ENCODE measurements at places on chromosomes 2 and 18.

- DNase-seq: no peak
Measured at GRCh38 chr2:201709747-201710146, 11.3 kb upstream of the MPP4 start.

DNA sequence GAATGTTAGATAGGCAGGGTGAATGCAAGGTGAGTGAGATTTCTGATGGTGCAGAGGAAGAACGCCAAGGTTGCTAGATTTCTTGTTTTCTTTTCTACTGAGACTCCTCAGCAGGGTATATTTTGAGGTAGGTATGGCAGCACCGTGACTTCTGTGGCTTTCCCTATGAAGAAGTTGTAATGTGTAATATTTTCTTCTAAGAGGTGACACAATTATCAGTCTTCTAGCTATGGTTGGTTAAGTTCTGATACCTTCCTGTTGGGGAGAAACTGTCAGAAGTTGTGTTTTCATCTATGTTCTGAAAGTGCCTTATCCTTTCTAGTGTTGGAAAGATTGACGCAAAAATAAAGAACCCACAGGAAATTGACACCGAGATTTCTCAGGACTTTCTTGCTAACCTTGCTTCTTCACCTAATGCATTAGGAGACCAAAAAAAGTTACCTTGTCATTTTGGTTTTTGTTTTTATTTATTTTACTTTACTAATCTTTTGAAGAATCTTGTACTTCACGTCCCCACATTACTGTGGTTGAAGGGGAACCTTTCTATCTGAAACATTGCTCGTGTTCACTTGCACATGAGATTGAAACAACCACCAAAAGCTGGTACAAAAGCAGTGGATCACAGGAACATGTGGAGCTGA is 11.9 kb downstream of the IL18R1 start:
- no peak for DNase-seq

DNA sequence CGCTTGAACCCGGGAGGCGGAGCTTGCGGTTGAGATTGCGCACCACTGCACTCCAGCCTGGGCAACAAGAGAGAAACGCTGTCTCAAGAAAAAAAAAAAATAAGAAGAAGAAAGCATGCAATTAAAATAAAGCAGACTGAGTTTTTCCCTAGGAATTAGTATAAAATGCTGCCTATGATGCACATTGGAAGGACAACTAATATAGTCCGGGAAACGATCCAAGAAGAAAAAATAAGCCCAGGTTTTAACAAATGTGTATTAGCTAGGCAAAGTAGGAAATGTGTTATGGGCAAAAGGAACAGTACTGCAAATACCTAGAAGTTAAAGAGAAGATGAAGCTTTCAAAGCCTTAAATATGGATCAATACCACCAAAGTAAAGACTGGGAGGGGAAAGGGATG is 64.0 kb downstream of the SPIRE1 start:
- peak; percentile 62 for DNase-seq

- DNase-seq: no peak
Measured at GRCh38 chr18:28015671-28016070, 161.3 kb downstream of the CDH2 start.

DNA sequence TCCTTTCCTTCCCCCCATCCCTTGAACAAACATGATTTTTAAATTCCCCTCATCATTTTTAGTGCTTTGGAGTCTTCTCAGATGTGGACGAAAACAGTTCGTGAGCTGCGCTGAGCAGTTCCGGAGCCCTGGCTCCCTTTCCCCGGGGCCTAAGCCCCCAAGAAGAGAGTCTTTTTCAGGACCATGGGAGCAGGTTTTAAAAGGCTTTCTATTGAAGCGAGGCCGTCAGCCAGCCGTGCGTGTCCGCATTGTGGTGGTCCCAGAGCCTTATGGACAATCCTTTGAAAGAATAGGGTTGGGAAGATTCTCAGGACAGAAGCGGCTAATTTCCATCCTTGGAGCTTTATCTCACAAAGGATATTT is 290.7 kb downstream of the SOX11 start:
- no peak for DNase-seq

GRCh38 chr2:215364157-215365155 is 52.6 kb downstream of the ATIC start:
- DNase-seq: peak; percentile 31

DNA sequence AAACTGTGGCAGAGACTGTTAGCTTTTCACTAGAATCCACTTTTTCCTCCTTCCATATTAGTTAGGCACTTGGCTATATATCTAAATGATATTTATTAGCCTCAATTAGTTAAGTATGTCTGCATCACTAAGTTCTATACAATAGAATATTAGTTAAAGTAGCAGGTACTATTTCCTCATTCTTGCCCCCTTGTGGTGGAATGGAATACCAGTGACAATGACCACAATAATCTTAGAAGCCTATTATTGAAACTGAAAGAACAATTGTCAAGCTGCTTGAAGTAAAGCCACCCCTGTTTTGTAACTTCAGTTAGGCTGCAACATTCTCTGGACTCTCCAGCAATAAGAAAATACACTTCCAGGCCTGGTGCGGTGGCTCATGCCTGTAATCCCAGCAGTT is 476.3 kb upstream of the VWC2L start:
- peak; percentile 11 for DNase-seq

DNA sequence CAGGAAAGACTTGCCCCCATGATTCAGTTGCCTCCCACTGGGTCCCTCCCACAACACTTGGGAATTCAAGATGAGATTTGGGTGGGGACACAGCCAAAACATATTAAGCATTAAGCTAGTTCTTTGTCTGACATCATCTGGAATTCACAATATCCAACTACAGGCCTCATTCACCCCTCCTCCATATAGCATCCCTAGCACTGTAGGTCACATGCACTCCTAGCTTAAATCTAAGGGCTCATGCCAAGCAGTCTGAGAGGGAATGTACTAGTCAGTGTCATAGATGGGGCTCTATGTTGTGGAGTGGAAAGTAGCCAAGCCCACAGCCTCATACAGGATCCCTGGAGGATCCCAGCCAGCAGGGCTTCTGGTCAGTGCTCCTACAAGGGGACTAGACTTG is 92.1 kb downstream of the IRS1 start:
- DNase-seq: no peak

GRCh38 chr2:45018023-45018422 is 8.8 kb upstream of the SIX2 start:
- DNase-seq: no peak

DNA sequence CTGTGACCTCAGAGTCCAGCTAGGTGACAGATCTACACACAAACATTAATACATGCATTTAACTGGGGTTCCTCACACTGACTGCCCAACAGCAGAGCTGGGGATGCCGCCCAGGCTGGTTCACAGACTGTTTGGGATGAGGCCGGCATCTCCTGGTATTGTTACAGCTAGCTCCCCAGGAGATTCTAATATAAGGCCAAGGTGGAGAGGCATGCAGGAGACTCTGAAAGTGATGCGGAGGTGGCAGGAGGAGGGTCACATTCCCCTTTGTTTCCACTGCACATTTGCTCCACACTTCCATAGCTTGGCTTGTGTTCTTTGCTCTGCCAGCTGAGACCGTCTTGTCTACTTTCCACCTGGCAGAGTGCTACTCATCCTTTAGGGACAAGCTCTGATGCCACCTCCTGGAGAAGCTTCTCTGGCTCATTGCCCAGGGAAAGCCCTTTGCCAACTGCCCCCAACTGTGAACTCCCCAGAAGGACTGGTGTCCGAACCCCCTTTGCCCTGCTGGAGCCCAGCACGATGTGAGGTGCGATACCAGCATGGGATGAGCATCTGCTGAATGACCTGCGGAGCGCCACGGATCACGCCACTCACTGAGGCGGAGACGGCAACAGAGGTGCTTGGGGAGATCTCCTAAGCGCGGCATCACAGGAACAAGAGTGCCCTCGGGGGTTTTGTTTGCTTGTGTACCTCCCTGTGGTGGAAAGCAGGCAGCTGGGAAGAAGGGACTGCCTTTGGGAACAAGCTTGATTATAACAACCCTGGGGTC is 88.8 kb downstream of the UXS1 start:
- DNase-seq: no peak

GRCh38 chr2:12196495-12196894 is 450.1 kb downstream of the LPIN1 start:
- peak; percentile 52 for DNase-seq

DNA sequence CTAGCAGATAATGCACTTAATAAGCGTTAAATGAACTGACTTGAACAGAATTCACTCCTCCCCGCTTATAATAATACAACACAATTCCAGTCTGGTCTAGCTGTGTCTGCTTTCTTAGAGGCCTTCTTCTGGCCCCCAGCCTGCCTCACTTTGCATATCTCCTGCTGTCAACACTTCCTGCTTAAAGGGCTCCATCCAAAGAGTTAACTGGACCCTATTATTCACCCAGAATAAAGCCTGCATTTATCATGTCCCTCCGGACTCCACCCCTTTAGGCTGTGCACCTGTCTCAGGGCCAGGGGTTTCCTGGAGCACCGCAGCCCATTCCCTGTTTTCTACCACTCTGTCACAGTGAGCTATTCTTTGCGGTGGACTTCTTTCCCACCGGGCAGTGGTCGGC is 292.8 kb upstream of the FBXO11 start:
- DNase-seq: no peak

GRCh38 chr2:52976143-52976949 is 791.3 kb upstream of the CHAC2 start:
- no peak for DNase-seq

DNA sequence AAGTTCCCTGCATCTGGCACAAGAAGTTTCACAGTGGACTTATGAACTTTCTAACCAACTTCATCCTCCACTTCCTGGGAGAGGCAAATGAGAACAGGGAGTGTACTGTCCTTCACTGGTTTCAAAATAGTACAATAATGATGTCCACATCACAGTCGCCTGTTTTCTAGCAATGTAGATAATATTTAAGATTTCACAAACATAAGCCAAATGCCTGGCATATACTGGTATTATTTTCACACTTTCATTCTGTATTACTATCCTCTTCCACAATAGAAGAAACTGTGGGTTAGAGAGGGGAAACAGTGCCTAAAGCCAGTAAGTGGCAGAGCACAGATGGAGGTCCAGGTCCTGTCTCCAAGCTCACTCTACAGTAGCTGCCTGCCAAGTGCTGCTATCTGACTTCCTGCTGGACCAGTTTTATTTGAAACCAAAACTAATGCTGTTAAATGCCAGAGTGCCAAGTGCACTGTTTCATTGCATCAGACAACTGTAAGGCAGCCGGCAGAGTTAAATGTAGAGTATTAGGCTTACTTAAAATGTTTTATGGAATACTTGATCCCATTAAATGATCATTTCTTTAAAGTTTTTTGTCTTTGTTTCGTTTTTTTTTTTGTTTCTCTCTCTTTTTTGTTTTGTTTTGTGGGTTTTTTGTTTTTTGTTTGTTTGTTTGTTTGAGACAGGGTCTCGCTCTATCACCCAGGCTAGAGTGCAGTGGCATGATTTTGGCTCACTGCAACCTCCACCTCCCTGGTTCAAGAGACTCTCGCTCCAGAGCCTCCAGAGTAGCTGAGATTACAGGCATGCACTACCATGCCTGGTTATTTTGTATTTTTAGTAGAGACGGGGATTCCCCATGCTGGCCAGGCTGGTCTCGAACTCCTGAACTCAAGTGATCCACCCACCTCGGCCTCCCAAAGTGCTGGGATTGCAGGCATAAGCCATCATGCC is 15.1 kb downstream of the COBLL1 start:
- peak; percentile 77 for DNase-seq

GRCh38 chr18:9688036-9688741 is 19.9 kb upstream of the RAB31 start:
- DNase-seq: no peak

DNA sequence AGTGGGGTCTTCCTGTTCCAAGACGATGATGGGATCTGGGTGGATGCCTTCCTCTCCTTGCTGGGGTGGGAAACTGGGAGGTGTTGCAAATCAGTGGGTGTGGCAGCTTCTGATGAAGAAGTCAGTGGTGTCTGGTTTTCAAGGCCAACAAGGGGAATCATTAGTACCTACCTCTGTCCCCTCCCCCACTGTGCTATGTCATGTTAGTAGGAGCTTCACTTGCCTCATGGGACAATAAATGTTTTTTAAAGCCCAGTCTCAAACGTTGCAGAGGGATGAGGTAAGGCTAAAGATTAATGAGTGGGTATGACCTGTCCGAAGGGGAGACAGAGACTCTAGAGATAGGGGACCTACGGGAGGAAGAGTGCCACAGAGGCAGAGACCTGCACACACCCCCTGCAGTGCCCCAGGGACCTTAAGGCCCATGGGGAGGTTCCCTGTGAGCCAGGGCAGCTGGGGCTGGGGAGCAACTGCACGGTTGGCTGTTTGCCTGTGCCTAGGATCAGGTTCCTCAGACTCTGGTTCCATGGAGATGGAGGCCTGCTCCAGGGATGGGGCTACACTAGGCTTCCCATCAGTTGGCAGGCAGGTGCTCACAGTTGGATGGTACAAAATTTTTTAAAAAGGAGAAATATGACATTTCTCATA is 37.8 kb upstream of the SLC1A4 start:
- DNase-seq: no peak

DNA sequence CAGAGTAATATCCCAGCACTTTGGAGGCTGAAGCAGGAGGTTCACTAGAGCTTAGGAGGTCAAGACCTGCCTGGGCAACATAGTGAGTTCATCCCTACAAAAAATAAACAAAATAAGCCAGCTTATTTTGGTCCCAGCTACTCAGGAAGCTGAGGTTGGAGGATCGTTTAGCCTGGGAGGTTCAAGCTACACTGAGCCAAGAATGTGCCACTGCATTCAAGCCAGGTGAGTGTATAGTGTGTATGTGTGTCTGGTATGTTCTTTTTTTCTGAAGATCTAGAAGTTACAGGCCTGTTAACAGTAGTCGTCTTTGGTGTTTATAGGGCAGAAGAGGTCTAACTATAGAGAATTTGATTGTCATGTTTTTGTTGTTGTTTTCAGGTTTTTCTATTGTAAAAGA is 40.2 kb downstream of the ZC3H15 start:
- DNase-seq: peak; percentile 9

GRCh38 chr2:120870467-120870788 is 134.8 kb downstream of the GLI2 start:
- no peak for DNase-seq

- peak; percentile 58 for DNase-seq
Measured at GRCh38 chr18:22983175-22983574, 50.0 kb downstream of the RBBP8 start.

- no peak for DNase-seq
Measured at GRCh38 chr2:119716284-119716672, 37.3 kb downstream of the TMEM177 start.

DNA sequence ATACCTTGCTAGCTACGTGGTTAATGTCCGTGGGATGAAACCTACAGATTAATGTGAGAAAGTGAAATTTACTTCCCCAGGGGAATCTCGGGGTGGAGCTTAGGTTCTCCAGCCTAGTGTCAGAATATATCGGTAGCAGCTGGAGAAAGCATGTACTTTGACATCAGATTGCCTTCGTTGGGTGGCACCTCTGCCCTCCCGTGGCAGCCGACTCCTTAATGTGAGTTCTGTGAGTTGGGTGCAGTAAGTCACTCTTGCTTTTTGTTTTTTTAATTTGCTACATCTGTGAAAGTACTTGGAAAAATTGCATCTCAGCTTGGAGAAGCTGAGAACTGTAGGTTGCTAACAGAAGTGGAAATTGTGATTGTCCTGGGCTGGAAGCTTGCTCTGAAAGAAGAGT is 3.6 kb downstream of the KLF11 start:
- no peak for DNase-seq

GRCh38 chr2:84306361-84306760 is 152.7 kb downstream of the SUCLG1 start:
- no peak for DNase-seq

GRCh38 chr18:36856815-36857214 is 27.9 kb downstream of the KIAA1328 start:
- no peak for DNase-seq

Measured in EH (cell line).